ENCODE measurements at places on chromosomes 11 and 22. TPM values are rescaled to one million over a fixed set of nuclear protein-coding genes. Genes with fewer than 3 reads are reported as not detected.

IFITM2 gene
- total RNA-seq: 628 TPM

ANO5 gene
- total RNA-seq: 0.76 TPM

CNTN5 gene
- total RNA-seq: 0.16 TPM

PDGFB gene
- total RNA-seq: 48.2 TPM

MS4A6A gene
- total RNA-seq: not detected

MED19 gene
- total RNA-seq: 33.6 TPM

UBE2L6 gene
- 11.9 TPM for total RNA-seq

ACR gene
- not detected for total RNA-seq

RIMBP3B gene
- not detected for total RNA-seq

TIMP3 gene
- 29.2 TPM for total RNA-seq

TRIM51 gene
- not detected for total RNA-seq

CBX6 gene
- 46.4 TPM for total RNA-seq

CNIH2 gene
- 0.63 TPM for total RNA-seq

CELSR1 gene
- total RNA-seq: 58.8 TPM

LRRC74B gene
- total RNA-seq: not detected

MUC5AC gene
- not detected for total RNA-seq

H19 gene
- 607 TPM for total RNA-seq

TMEM80 gene
- total RNA-seq: 12.2 TPM

KIRREL3 gene
- total RNA-seq: 2.2 TPM

SYT13 gene
- 5.5 TPM for total RNA-seq

ZNRD2 gene
- 85.4 TPM for total RNA-seq

CRYBB2 gene
- total RNA-seq: not detected

FAM181B gene
- 0.33 TPM for total RNA-seq

DEUP1 gene
- total RNA-seq: not detected

YPEL4 gene
- not detected for total RNA-seq

CYTH4 gene
- total RNA-seq: not detected

TEX54 gene
- total RNA-seq: not detected

FAM83F gene
- total RNA-seq: 0.16 TPM

CASTOR1 gene
- 13.3 TPM for total RNA-seq

POU2AF2 gene
- total RNA-seq: not detected

APOL1 gene
- 4.1 TPM for total RNA-seq

TM7SF2 gene
- 114 TPM for total RNA-seq

LUZP2 gene
- under 0.01 TPM for total RNA-seq
